Caco-2 (cell line): ENCODE measurements at places on chromosomes 3 and 15. TPM values are rescaled to one million over a fixed set of nuclear protein-coding genes. Genes with fewer than 3 reads are reported as not detected.

DNA sequence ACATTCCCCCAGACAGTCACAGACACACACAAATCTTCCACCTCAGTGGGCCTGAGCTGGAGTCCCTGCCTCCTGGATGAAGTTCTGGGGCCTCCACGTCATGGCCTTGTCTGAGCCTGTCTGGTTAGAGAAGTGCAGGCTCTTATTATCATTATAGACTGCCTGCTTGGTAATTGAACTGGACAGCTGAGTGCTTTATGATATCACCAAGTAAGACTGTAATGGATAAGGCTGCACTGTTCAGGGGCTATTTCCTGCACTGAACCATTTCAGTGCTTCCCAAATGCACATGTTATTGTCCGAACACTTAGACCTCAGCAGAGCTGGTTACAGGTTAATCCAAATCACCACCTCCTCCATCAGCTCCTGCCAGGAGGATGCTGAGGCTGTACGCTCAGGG, 8.7 kb upstream of the ST6GAL1 start:
- no peak overlapping the region for H3K27ac ChIP-seq
- H3K4me1 ChIP-seq, result no peaks in the 10 kb centered on the region
- no peaks in the 10 kb centered on the region for H3K27me3 ChIP-seq
- H3K4me3 ChIP-seq, result no peak overlapping the region
- DNase-seq, result no peak
- no peaks in the 10 kb centered on the region for H3K36me3 ChIP-seq

The PLA2G4D gene
- total RNA-seq, result not detected in 2 replicates

DNA sequence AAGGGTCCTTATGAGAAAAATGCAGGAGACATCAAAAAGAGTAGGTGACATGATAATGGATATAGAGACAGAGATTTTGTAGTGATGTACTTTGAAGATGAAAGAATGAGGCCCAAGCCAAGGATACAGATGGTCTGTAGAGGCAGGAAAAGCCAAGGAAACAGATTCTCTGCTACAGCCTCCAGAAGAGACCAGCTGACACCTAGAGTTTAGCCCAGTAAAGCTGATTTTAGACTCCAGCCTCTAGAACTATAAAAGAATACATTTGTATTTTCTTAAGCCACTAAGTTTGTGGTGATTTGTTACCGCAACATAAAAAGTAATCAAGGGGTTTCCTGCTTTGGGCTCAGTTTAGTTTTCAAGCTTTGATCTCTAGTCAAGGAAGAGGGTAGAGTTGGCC, 64.8 kb downstream of the STRIT1 start:
- DNase-seq, result no peak
- H3K36me3 ChIP-seq, result no peaks in the 10 kb centered on the region
- H3K27me3 ChIP-seq, result no peaks in the 10 kb centered on the region
- H3K27ac ChIP-seq, result no peak overlapping the region

The KBTBD12 gene
- total RNA-seq, result not detected in 2 replicates

The TOP2B gene
- total RNA-seq, result 82.4 and 83.1 TPM in 2 replicates

GRCh38 chr3:136984837-136985236, 27.1 kb downstream of the IL20RB start:
- no peaks in the 10 kb centered on the region for H3K36me3 ChIP-seq
- H3K4me3 ChIP-seq, result no peak overlapping the region
- peaks cover 14% of the 10 kb centered on the region for H3K4me1 ChIP-seq
- DNase-seq, result peak; percentile 60
- peak overlapping the region; percentile 14 for H3K27ac ChIP-seq

GRCh38 chr3:151940481-151940880, 67.0 kb downstream of the SUCNR1 start:
- no peak overlapping the region for H3K27ac ChIP-seq
- H3K4me3 ChIP-seq, result no peak overlapping the region
- no peak for DNase-seq

GRCh38 chr15:87123676-87124382, 1044.2 kb downstream of the AGBL1 start:
- H3K27ac ChIP-seq, result no peak overlapping the region
- no peaks in the 10 kb centered on the region for H3K27me3 ChIP-seq
- H3K4me3 ChIP-seq, result no peak overlapping the region
- no peak for DNase-seq

DNA sequence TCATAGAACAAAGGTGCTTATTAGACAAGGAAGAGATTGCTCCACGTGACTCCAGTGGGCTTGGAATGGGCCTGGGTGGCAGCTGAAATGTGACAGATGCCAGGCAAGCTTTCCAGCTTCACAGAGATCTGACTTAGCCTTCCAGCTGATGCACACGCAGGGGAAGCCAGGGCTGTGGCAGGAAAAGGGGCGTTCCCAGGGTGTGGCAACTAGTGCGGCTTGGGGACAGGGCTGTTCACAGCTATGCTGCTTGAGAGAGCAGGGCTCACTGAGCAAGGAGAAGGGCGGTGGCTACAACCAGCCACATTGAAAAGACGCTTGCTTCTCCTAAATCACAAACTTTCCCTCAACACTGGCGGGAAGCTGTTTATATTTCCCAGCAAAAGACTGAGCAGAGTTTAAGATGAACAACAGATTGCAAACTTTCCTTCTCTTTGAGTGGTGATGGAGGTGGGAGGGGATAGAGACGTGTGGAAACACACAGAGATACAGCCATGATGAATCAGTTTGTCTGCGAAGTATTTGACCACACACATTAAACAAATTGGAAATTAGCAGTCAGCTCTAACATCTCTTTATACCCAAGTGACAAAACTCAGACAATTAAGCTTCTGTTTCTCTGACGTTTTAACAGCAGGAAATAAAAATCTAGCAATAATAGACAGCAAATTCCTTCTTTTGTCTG, 127.5 kb downstream of the BDH1 start:
- H3K4me1 ChIP-seq, result peaks cover 21% of the 10 kb centered on the region
- no peak overlapping the region for H3K4me3 ChIP-seq
- peak overlapping the region; percentile 54 for H3K27ac ChIP-seq
- H3K27me3 ChIP-seq, result no peaks in the 10 kb centered on the region
- no peaks in the 10 kb centered on the region for H3K36me3 ChIP-seq

The IFT57 gene
- 17.6 and 19.4 TPM in 2 replicates for total RNA-seq

DNA sequence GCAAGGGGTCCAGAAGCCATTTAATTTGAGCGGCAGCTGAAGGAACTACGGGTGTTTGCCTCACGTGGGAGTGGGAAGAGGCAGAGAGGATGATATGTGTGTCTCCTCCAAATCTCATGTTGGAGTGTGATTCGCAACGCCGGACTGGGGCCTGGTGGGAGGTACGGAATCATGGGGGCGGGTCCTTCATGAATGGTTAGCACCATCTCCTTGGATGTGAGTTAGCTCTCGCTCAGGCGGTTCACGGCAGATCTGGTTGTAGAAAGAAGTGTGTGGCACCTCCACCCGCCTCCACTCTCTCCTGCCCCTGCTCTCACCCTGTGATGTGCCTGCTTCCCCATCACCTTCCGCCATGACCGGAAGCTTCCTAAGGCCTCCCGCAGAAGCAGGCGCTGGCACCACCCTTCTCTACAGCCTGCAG, 25.4 kb downstream of the XXYLT1 start:
- no peaks in the 10 kb centered on the region for H3K36me3 ChIP-seq
- no peaks in the 10 kb centered on the region for H3K4me1 ChIP-seq
- no peaks in the 10 kb centered on the region for H3K27me3 ChIP-seq
- H3K27ac ChIP-seq, result no peak overlapping the region

- H3K36me3 ChIP-seq, result no peaks in the 10 kb centered on the region
- no peaks in the 10 kb centered on the region for H3K4me1 ChIP-seq
- DNase-seq, result no peak
- H3K27me3 ChIP-seq, result no peaks in the 10 kb centered on the region
- no peak overlapping the region for H3K4me3 ChIP-seq
- no peak overlapping the region for H3K27ac ChIP-seq
Observed at GRCh38 chr3:61928776-61929314, 367.5 kb downstream of the PTPRG start.

GRCh38 chr15:33243393-33243792, 48.9 kb upstream of the FMN1 start:
- no peaks in the 10 kb centered on the region for H3K36me3 ChIP-seq
- H3K4me1 ChIP-seq, result no peaks in the 10 kb centered on the region
- H3K27ac ChIP-seq, result no peak overlapping the region
- DNase-seq, result no peak
- no peaks in the 10 kb centered on the region for H3K27me3 ChIP-seq

GRCh38 chr3:141218926-141219325, 12.7 kb upstream of the PXYLP1 start:
- DNase-seq, result no peak
- H3K27me3 ChIP-seq, result no peaks in the 10 kb centered on the region

GRCh38 chr3:181915551-181915950, 203.8 kb downstream of the SOX2 start:
- H3K36me3 ChIP-seq, result no peaks in the 10 kb centered on the region
- H3K4me3 ChIP-seq, result no peak overlapping the region
- no peaks in the 10 kb centered on the region for H3K27me3 ChIP-seq
- no peak overlapping the region for H3K27ac ChIP-seq
- no peaks in the 10 kb centered on the region for H3K4me1 ChIP-seq

The GABRR3 gene
- not detected in 2 replicates for total RNA-seq

The JAGN1 gene
- 34.2 and 35.9 TPM in 2 replicates for total RNA-seq

The PLCB2 gene
- 4.0 and 4.7 TPM in 2 replicates for total RNA-seq

The CLDN18 gene
- total RNA-seq, result not detected in 2 replicates

The SAMD7 gene
- not detected in 2 replicates for total RNA-seq

DNA sequence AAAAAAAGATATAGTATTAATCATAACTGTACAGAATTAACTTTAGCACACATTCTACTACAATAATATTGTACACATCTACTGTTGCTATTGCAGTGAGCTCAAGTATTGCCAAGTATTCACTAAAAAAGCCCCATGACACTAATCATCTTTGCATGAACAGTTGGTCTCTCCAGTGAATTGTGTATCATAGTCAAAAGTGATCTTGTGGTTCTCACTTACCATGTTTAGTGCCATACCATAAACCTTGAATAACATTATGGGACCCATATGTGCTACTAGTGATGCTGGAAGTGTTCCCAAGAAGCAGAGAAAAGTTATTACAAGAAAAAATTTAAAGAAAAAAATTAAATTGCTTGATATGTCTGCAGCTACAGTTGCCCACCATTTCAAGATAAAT, 177.1 kb downstream of the PCCB start:
- DNase-seq, result no peak
- no peak overlapping the region for H3K4me3 ChIP-seq
- H3K27ac ChIP-seq, result no peak overlapping the region
- H3K4me1 ChIP-seq, result peaks cover 10% of the 10 kb centered on the region; the same call in 1 of the 2 replicates
- H3K27me3 ChIP-seq, result no peaks in the 10 kb centered on the region

DNA sequence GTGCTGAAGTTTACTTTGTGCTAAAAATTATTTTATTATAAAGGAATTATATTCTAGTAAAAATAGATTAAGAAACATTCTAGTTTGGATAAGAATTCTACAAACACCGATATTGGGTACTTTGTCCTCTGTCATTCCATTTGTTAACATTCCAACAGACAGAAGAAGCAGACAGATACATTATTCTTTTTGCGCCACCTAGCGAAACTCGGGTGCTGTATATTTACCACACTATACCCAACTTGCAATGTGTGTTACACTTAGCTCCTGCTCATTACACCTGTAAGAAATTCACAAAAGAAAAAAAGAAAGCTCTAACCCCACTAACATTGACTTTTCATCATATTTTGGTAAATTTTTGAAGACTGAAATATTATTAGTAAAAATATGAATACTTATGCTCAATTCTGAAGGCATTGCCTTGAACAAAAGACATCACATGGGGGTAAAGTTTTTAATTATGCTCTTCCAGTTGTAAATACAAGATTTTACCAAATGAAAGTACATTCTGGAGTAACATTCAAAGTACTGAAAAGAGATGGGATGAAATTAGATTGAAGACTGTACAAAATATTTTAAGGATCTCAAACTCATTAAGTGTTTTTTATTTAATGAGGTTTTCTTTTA, 136.5 kb upstream of the MLF1 start:
- peak; percentile 64 for DNase-seq
- H3K27ac ChIP-seq, result no peak overlapping the region
- peaks cover 24% of the 10 kb centered on the region for H3K4me1 ChIP-seq
- no peaks in the 10 kb centered on the region for H3K36me3 ChIP-seq
- no peak overlapping the region for H3K4me3 ChIP-seq
- H3K27me3 ChIP-seq, result no peaks in the 10 kb centered on the region

The SH3BP5 gene
- total RNA-seq, result 20.8 and 26.1 TPM in 2 replicates

The LDHAL6B gene
- total RNA-seq, result not detected in 2 replicates

The UCN2 gene
- total RNA-seq, result 0.54 TPM in 1 of 2 replicates, not detected in the other

GRCh38 chr3:99111235-99111634, 209.7 kb upstream of the DCBLD2 start:
- no peak for DNase-seq
- H3K4me3 ChIP-seq, result no peak overlapping the region
- no peaks in the 10 kb centered on the region for H3K4me1 ChIP-seq
- H3K36me3 ChIP-seq, result no peaks in the 10 kb centered on the region

The TTLL13 gene
- 0.43 TPM in 1 of 2 replicates, not detected in the other for total RNA-seq

DNA sequence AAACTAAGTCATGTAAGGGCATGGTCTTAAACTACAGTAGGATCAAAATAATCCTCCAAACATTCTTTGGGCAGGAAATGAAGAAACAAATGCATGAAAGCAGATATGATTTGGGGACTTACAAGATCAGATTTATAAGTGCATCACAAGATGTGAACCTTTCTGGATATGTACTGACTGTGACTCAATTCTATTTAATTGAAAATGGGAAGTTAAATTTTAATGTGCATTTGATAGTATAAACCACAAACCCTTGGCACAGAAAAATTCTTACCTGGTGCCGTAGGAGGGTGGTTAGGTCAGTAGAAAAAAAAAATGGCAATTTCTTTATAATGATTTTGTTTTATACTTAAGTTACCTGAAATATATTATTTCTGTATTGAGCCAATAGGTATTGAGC, 262.5 kb upstream of the TGFBR2 start:
- H3K36me3 ChIP-seq, result no peaks in the 10 kb centered on the region
- no peak for DNase-seq
- no peaks in the 10 kb centered on the region for H3K27me3 ChIP-seq
- no peak overlapping the region for H3K4me3 ChIP-seq

- DNase-seq, result no peak
- no peaks in the 10 kb centered on the region; the same call in 1 of the 2 replicates for H3K27me3 ChIP-seq
- no peak overlapping the region for H3K4me3 ChIP-seq
- H3K27ac ChIP-seq, result no peak overlapping the region
Observed at GRCh38 chr15:31235311-31236183, 91.1 kb upstream of the KLF13 start.

The CGNL1 gene
- 8.3 and 9.4 TPM in 2 replicates for total RNA-seq

- H3K36me3 ChIP-seq, result no peaks in the 10 kb centered on the region; the same call in 1 of the 2 replicates
- H3K27me3 ChIP-seq, result no peaks in the 10 kb centered on the region
- no peak for DNase-seq
- H3K4me1 ChIP-seq, result peaks cover 18% of the 10 kb centered on the region
Observed at GRCh38 chr3:144369129-144369879, 397.7 kb downstream of the DIPK2A start.

- DNase-seq, result no peak
- no peak overlapping the region for H3K4me3 ChIP-seq
- H3K27me3 ChIP-seq, result no peaks in the 10 kb centered on the region
- no peaks in the 10 kb centered on the region for H3K4me1 ChIP-seq
- no peak overlapping the region for H3K27ac ChIP-seq
Observed at GRCh38 chr3:87710511-87710910, 348.3 kb downstream of the CGGBP1 start.

GRCh38 chr3:168272343-168272985, 176.7 kb upstream of the GOLIM4 start:
- H3K36me3 ChIP-seq, result no peaks in the 10 kb centered on the region
- H3K27ac ChIP-seq, result no peak overlapping the region
- H3K27me3 ChIP-seq, result no peaks in the 10 kb centered on the region
- H3K4me1 ChIP-seq, result no peaks in the 10 kb centered on the region
- H3K4me3 ChIP-seq, result no peak overlapping the region
